ENCODE measurements at places on chromosomes 1 and 21.

DNA sequence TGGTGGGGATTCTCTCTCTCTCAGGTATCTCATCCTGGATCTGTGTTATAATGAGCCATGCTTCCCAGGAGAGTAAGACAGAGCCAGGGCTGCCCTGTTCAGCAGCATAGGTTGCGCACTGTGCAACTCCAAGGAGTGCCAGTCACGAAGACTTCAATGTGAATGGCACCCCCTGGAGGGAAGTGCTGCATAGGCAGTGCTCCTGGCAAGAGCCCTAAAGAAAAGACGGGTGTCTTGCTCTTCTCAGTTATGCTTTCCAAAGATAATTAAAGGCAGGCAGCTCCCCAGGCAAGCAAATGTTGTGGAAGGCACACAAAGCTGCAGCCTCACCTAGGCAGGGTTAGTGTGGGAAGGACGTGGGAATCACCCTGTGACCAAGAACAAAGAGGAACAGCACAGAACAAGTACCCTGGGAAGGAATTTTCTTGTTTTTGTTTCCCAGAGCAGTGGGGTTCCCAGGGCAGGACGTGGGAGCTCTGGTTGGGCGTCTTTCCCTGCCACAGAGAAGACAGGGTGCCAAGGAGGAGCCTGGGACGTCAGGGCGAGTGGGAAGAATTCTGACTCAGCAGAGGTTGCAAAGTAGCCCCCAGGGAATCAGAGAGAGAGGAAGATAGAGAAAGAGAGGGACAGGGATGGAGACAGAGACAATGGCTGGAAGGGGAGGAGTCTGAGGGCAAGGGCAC is 120.9 kb downstream of the KCNN3 start:
- no peak for DNase-seq

DNA sequence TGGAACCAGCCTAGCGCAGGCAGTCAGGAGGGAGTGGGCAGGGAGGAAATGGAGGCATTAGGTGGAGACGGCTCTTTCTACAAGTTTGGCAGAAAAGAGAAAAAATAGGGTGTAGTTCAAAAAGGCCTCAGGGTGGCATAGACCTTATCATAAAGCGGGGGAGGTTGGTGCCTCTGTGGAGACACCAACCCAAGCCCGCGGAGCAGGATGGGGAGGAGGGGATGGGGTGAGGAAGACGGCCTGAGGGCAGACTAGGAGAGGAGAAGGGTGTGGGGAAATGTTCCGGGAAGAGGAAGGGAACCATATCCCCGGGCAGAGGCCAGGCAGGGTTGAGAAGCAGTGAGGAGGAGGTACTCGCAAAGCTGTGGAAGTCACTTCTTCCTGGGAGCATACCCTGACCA is 17.4 kb upstream of the SHE start:
- DNase-seq, result no peak

- no peak for DNase-seq
Measured at GRCh38 chr1:218558271-218558810, 213.2 kb downstream of the TGFB2 start.

DNA sequence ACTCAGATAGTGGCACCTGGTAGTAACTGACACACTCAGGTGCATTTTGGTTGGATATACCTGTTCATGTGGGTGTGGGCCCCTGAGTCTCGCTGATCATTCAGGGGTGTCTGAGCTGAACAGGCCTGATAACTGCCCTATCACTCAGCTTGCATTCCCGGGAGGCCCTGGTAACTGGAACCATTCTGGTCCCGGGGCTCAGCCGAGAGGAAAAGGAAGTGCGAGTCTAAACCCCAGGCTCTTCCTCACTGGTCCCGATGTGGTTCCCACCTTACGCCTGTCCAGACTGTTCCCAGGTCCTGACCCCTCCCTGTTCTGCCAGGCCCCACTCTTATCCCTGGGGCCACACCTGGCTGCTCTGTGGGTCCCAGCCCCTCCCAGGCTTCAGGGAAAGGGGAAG is 11.7 kb upstream of the CDK18 start:
- DNase-seq, result no peak

GRCh38 chr1:42931911-42932422 is 26.7 kb downstream of the SLC2A1 start:
- DNase-seq, result peak; percentile 42

DNA sequence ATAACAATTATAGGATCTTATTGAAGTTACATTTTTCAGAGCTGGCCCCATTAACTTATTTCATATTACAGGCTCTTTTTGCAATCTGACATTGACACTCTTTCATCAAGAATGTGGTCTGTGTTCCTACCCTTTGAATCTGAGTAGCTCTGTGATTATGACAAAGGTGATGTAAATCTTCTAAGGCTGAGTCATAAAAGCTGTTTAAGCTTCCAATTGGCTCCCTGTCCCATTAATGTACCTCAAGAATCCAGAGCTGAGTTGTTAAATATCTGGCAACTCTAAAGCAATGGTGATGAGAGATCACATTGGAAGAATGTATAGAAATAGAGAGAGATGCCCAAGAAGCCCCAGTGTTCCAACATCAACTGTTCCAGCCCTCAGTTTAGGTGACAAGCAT is 178.5 kb upstream of the DEPDC1 start:
- DNase-seq, result no peak

DNA sequence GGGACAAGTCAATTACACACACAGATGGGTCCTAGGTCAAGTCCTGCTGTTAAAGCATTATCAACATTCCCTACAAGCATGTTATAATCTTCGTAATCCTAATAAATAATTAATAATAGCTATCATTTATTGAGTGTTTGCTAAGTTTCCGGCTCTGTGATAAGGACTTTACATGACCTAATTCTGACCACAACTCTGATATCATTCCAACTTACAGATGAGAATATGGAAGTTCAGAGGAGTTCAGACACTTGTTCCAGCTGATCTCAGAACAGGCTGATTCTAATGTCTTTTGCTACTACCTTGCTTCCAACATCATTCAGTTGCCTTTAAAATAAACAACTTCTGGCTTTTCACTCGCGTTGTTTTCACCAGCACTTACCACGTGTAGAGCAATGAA is 770.1 kb upstream of the CXADR start:
- no peak for DNase-seq

DNA sequence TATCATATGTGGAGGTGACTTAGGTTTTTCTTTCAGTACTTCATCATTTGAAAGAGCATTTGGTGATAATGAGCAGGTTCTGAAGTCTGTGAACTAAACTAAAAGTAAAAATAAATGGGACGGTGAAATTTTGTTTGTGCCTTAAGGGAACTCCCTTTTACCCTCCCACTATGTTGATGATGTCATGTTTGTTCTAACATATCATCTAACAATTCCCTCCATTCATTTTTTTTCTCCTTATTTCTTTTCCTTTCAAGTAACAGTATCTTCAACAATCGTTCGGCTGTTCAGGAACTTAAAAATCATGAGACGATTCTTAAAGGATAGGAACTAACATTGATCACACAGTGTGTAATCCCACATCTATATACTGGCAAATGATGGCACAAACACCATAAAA is 30.0 kb upstream of the IRF2BP2 start:
- DNase-seq, result no peak

- no peak for DNase-seq
Measured at GRCh38 chr1:5901841-5902240, 90.4 kb downstream of the NPHP4 start.

- no peak for DNase-seq
Measured at GRCh38 chr1:61124078-61124477, 41.7 kb downstream of the NFIA start.

DNA sequence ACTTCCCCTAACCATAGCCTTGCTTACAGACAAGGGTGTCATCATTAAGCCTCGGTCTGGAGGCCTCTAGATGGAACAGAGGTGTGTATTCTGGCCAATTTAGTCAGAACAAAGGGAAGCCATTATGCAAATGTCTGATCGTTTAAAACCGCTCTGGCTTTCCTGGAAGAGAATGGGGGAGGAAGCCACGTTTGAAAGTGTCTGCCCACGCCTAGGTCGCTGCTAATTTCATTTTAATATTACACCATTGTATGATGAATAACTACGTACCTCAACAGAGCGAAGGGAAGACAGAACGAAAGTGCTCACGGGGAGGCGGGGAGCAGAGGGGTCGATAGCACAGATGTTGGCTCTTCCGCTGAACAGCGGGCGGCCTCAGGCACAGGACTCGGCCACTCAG is 41.1 kb upstream of the CSF3R start:
- no peak for DNase-seq

DNA sequence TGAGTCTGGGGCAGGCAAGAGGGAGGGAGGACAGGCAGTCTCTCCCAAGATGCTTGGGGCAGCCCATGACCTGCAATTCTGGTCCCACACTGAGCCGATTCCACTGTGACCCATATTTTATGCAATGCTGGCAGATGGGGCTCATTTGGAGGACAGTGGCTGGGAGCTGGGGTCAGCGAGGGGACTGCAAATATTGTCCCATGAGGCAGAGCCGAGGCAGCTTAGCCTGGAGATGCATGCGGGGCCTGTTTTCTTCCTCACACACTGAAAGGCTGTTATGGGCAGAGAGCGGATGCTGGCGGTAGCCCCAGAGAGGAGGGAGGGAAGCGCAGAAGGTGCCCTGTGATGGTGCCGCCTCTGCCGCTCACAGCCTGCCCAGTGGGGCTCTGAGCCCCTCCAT is 128.5 kb upstream of the POU3F1 start:
- DNase-seq, result no peak

- no peak for DNase-seq
Measured at GRCh38 chr21:17542371-17543011, 29.6 kb downstream of the CXADR start.

DNA sequence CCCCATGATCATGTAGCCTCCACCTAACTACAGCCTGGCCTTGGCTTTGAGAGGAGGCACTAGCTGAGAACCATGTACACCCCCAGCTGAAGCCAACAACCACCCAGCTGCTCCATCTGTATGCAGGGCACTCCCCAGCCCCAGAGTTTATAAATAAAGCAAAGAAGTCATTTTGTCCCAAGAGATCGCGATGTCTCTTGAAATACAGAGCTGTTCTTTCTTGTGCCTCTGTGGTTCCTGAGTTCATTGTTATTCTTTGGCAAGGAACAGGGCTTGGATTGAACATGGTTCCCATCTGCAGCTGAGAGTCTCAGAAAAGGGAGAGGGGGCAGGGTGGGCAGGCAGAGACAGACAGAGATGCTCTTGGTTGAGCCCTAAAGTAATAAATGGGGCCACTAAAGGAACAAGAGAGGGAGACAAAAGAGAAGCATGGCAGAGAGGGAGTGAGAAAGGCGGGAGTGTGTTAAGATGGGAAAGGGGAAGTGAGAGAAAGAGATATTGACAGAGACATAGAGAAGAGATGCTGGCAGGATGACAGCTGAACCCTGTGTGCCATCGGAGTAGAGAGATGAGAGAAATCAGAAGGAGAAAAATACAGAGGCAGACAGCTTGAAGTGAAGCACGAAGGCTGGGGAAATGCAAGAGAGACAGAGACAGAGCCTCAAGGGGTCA is 63.3 kb downstream of the TNR start:
- no peak for DNase-seq

GRCh38 chr1:111648806-111649205 is 29.2 kb downstream of the RAP1A start:
- DNase-seq, result no peak

DNA sequence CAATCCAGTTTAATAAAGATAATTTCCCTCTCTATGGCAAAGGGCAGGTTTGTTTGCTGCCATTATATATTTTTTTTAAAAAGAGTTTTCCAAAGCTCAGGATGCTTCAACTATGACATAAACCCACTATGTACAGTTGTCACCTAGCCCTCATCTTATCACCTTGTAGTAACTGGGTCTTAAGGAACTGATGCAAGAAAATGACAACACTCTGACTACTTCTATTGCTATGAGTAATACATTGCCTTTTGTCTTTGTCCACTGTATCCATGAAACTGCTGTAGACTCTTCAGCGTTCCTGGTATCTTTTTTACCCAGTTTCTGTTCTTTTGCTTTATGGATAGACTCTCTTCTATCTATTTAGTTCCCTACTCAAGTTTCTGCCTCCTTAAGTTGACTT is 586.5 kb downstream of the NEGR1 start:
- DNase-seq, result no peak

- DNase-seq, result no peak
Measured at GRCh38 chr1:79190074-79190473, 183.5 kb upstream of the ADGRL4 start.

DNA sequence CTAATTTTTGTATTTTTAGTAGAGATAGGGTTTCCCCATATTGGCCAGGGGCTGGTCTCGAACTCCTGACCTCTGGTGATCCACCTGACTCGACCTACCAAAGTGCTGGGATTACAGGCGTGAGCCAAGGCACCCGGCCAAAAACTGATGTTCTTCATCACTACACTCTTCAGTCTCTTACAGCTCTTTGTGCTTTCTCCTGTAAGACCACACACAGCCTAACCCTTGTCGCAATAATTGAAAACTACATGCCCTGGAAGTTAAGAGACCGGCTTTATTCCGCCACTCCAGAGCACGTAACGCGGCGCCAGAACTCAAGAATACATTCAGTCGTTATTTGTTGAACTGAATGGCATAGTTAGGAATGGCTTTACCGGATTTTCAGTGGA is 552 bp downstream of the GPATCH4 start:
- DNase-seq, result no peak

DNA sequence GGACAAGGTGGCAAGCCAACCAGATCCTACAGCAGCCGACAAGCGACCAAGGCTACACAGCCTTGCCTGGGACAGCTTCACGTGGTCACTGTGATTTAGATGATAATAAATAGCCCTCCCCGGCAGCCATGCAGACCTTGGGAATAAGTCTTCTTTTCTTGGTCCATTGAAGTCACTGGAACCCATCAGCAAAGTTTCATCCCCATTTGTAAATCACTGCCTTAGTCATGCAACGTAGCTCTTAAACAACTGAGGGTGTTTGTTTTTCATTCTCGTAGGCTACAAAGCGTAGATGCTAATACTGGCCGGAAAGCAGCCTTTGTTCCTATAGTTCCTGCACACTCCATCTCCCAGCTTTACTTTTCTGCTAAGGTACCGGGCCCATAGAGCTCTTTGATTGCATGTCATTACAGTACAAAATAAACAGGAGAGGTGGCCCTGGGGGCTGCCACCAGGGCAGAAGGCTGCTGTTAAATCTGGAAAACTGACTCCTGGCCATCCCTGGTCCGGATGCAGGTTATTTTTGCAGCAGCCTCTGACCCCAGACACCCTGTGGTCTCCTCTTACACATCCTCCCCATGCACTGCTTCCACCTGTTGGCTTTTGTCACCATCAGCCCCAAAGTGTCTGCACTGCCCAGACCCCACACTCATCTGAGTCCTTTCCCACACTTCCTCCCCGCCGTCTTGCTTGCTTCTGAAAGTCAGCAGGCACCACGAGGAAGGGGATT is 105.5 kb downstream of the TOMM20 start:
- no peak for DNase-seq

DNA sequence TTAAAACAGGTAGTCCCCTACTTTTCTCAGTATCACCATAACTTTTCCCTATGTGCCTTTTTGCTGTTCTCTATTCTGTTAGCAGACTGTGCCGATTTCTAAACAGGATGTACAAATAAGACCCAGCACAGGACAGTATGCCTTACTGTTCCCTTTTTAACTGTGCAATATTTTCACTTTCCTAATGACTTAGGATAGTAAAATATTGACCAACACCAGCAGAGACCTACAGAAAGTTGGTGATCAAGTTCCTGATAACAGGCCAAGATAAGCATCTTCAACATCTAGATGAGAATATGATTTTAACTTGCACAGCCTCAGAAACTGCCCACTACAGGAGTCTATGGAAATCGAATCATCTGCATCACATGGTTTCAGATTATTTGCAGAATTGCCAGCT is 42.0 kb downstream of the ADSS2 start:
- no peak for DNase-seq

- DNase-seq, result no peak
Measured at GRCh38 chr1:117389779-117390178, 22.5 kb downstream of the MAN1A2 start.

Measured in stimulated activated CD4-positive, alpha-beta T cell treated with anti-CD3 and anti-CD28 coated beads, TNF-alpha, amount 100 ng/mL, for 1 hour (primary cell).